Smooth muscle cell of the umbilical artery (primary cell): ENCODE measurements at places on chromosomes 4 and X. TPM values are rescaled to one million over a fixed set of nuclear protein-coding genes. Genes with fewer than 3 reads are reported as not detected.

Gene MRFAP1
- 67.1 and 100 TPM in 2 replicates for total RNA-seq

Gene SPANXA2
- not detected in 2 replicates for total RNA-seq

Gene SSX4B
- total RNA-seq, result not detected in 2 replicates

Gene PAGE5
- not detected in 2 replicates for total RNA-seq

Gene EDA2R
- total RNA-seq, result 3.3 and 9.5 TPM in 2 replicates

Gene PAQR3
- total RNA-seq, result 21.7 and 39.9 TPM in 2 replicates

Gene VCX3A
- total RNA-seq, result not detected in 2 replicates

Gene PRR32
- not detected in 2 replicates for total RNA-seq

Gene LRCH2
- total RNA-seq, result 13.4 and 19.7 TPM in 2 replicates
